ENCODE measurements at places on chromosomes 12 and 14.

GRCh38 chr12:41190338-41190737 lies 2.2 kb downstream of the PDZRN4 start:
- peak; percentile 25 for DNase-seq

DNA sequence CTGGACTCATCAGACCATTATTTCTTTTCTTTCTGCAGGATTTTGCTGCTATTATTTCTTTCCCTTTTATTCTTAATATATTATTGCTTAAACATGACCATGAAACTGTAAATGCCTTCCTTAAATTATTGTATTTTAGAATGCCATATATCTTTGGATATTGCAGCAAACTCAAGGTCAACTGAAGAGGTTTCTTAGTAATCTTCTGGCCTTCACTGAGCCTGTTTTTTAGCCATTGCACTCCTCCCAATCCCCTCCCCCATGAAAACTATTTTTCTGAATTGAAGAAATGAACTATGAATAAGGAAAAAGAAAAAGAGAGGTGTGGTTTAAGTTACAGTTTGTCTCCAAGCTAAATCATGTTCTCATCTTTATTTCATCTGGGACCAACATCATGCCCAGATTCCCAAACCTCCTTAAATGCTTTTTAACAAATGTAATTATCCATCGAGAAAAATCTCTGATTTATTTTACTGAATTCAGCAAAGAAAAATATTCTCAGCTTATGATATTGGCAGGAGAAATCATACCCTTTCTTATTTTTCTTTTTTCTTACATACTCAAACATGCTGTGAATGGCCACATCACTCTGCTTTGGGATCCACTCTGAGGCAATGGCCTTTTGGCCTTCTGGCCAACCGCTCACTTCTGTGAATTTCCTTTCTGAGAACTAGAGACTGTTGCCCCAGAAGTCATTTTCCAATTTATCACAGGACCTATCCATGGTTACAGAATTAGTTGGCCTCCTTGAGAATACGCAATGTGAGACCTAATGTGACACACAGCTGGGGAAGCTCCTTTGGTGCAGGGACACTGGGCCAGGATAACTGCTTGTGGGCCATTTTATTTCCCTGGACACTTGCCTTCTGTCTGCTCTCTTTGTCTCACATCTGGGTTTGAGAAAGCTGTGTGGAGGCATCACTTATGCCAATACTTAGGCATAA lies 50.9 kb downstream of the IGF1 start:
- no peak for DNase-seq

DNA sequence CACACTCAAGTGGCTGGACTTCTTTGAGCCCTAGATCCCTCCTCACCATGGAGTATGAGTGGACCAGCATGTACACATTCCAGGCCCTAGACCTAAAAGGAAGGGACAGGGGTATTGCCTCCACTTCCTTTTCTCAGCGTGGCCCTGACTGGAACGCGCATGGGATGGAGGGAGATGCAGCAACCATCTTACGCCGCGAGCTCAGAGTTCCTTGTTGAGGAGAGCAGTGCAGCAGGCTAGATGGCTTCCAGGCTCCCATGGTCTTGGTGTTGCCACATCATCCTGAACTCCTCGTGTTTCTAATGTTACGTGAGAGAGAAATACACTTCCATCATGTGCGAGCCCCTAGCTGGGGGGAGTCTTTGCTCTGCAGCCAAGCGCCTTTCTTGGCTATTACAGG lies 61.8 kb upstream of the DIO3 start:
- no peak for DNase-seq

- no peak for DNase-seq
Measured at GRCh38 chr14:101624536-101624935, 63.2 kb downstream of the DIO3 start.

GRCh38 chr12:56880125-56880992 lies 53.8 kb downstream of the SDR9C7 start:
- DNase-seq = peak; percentile 59

GRCh38 chr12:108884116-108885012 lies 4.5 kb downstream of the DAO start:
- DNase-seq = no peak

DNA sequence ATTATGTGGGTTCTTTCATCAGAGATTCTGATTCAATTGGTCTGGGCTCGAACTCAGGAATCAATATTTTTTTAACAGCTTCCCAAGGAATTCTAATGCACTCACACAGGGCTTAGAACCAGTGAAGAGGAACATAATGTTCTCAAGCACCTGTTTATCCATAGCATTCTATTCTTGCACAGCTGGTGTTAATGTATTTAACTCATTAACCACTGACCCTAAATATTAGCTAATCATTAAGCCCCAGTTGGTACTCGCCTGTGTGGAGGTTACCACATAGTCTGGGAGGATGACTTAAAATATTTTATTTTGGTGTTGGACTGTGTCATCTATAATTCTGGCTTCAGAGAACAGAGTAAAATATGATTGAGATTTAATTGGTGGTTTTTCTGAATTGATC lies 45.3 kb downstream of the LRP6 start:
- peak; percentile 95 for DNase-seq

DNA sequence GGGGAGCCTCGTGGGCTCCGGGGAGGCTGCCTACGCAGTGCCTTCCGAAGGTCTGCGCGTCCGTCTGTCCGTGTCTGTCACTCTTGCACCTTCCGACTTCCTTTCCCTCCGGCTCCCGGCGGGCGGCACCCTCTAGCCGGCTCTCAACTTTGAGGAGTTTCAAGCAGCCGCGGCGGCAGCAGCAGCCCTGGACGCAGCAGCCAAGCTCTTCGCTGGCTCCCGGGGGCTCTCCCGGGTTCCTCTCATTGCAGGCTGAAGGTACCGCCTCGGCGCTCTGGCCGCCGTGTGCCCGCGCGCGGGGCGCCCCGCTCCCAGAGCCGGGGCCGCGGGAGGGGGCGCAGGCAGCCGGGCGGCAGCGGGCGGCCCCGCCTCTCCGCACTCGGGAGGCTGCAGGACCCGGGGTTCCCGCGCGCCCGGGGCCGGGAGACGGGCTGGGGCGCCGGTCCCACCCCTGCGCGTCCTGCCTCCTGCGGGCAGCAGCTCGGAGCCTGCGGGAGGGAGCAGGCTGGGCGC lies at the start of the genes AMIGO2 and PCED1B:
AMIGO2 (minus strand) TSS at position 492 of the 513 bp plus-strand sequence. CDS start 957 bp downstream, outside the sequence.
PCED1B (plus strand) TSS at position 154 of the 513 bp plus-strand sequence. CDS start 155,443 bp downstream, outside the sequence.
- peak; percentile 53 for DNase-seq

DNA sequence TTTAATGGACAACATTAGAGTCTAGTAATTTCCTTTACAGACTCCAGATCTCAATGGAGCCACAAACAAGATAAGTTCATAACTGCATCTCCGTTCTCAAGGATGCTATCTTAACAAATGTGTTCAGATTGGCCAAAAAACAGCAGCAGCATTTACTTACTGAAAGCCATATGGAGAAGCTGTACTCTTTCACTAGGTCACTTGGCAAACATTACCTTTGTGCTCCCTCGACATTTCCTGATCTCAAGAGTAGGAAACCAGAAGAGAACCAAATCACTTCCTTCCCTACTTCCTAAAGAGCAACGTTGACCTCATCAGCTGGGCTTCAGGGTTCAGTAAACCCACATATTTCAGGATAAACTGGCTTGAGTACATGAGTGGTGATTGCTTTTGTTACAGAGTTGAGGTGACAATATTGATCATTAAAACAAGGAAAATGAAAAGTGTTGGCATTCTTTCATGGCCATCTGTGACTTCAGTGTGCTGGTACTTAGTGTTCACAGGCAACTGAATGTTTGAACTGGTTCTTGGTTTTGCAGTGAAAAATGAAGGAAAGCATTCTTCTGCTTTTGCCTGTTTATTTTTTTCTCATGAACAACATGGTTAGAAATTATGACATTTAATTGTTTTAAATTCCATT lies 449.6 kb downstream of the TMEM117 start:
- peak; percentile 7 for DNase-seq

DNA sequence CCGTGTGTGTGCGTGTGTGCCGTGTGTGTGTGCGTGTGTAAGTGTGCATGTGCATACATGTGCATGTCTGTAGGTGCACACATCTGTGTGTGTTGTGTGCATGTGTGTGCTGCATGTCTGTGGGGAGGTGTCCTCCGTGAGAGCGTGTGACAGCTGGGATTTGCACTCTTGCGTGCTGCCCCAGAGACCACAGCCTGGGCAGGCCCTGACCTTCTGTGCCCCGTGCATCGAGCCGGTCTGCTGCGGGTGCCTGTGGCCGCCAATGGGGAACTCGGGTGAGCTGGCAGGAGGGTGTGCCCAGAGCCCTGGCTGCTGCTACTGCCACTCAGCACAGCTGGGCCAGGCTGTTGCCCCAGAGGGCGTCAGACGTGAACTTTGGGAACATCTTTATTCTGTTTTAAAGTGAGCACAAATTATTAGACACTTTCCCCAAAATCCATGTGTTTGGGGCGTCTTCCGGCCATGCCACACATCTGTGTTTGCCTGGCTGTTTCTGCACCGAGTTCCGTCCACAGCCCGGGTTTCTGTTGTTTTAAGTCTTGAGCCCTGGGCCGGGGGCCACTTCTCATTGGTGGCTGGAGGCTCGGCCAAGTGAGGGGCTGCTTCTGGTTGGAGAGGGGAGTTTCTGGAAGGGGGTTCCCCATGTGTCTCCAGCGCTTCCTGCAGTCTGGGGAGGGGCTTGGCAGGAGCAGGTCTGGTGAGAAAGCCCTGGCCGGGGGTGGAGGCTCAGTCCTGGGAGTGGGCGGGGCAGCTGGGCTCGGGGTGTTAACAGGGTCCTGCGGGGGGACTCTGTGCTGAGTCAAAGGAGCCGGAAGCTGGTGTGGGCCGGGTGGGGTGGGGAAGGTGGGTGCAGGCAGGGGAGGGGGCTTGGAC lies 7.6 kb downstream of the CEP170B start:
- DNase-seq = peak; percentile 11

- peak; percentile 64 for DNase-seq
Measured at GRCh38 chr14:99426813-99427346, 53.8 kb downstream of the SETD3 start.

GRCh38 chr12:15979096-15980092 lies 68.3 kb downstream of the DERA start:
- peak; percentile 97 for DNase-seq
